MM.1S (cell line): ENCODE measurements at places on chromosomes 1 and 21.

DNA sequence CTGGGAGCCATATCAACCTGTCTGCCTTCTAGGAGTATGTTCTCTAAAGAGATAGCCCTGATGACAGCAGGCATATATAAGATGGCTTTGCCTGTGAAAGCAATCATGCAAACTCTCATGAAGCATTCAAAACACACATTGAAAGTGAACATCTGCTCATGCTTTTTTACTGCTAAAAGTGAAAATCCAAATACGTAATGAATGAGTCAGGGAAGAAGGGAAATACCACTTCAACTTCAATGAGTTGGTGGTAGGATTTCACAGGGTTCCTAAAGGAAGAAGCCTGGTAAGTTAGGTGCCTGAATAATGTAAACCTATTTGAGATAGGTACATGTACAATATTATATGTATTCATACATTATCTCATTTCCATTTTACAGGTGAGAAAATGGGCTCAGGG lies 50.5 kb upstream of the SLFNL1 start:
- no peak for DNase-seq

DNA sequence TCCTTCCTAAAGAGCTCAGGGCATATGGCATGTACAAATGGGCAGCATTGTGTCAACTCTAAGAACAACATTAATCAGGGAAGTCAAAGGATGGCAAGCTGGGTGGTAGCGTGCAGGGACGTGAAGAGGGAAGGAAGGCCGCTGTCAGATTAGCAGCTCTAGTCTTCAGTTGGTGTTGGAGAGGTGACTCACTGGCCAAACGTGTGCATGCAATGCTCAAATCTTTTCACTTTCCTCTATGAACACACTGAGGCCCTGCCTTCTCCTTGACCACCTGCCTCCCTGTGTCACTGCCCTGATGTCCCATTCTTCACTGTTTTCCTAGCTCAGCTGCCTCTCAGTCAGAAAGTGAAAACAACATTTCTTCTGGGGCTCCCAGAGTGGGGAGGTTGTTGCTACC lies 5.9 kb upstream of the PIGR start:
- no peak for DNase-seq

DNA sequence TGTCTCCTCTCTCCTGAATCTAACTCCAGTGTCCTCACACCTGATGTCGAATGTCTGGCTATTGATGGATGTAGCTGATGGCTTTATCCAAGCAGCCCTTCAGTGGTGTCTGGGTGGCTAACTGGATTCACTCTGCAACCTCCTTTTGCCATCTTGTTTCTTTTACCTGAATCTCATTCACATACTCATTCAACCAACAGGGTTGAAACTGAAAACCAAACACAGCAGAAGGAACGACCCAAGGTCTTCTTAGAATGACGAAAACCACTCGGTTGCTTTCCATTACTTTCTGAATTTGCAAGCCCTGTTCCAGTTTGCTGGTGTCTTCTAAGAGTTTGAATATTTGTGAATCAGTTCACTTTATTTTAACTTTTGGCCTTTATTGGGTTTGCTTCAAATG lies 424.3 kb upstream of the CXADR start:
- DNase-seq: no peak

GRCh38 chr1:37926038-37926924 lies 20.6 kb downstream of the INPP5B start:
- no peak for DNase-seq

DNA sequence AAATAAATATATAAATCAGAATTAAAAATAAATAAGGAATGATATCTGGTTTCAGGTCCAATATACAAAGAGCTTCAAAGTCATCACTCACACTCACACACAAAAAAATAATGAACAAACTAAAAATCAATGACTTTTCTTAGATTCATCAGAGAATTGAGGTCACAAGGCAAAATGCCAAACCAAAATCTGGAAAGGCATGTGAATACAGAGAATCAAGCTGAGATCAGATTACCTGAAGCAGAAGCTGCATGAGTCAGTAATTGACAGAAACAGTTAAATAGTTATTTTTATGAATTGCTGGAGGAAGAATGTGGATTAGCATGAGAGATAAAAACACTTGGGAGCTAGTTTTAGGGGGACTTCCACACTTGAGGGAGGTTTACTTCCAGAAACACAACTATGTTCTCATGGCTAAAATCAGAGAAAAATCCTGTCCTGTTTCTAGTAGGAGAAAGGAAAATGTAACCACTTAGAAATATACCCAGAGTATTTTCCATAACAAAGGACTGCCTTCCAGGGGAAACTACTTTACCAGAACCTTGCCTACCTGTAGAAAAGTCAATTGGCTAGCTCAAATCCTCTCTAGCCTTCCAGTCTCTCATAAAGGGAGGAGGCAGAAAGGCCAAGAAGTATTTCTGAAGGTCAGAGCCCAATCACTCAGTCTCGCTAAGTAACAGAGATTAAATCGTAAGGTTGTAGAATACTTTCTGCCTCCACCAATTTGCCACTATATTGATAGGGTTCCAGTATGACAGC lies 536.6 kb upstream of the NR5A2 start:
- no peak for DNase-seq

DNA sequence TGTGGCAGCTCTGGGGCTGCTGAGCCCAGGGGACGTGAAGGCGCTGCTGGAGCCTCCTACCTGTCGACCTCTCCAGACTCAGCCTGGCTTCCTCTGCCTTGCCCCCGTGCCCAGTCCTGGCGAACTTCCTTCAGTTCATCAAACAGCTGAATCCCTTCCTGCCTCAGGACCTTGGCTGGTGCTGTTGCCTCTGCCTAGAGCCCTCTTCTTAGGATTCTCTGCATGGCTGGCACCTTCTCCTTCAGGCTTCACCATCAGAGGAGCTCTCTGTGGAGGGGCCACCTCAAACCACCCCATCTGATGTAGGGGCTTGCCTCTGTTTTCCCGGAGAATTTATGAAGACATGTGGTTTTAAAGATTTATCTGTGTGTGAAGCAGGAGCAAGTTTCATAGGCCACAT lies 23.4 kb upstream of the ATF3 start:
- DNase-seq: no peak

DNA sequence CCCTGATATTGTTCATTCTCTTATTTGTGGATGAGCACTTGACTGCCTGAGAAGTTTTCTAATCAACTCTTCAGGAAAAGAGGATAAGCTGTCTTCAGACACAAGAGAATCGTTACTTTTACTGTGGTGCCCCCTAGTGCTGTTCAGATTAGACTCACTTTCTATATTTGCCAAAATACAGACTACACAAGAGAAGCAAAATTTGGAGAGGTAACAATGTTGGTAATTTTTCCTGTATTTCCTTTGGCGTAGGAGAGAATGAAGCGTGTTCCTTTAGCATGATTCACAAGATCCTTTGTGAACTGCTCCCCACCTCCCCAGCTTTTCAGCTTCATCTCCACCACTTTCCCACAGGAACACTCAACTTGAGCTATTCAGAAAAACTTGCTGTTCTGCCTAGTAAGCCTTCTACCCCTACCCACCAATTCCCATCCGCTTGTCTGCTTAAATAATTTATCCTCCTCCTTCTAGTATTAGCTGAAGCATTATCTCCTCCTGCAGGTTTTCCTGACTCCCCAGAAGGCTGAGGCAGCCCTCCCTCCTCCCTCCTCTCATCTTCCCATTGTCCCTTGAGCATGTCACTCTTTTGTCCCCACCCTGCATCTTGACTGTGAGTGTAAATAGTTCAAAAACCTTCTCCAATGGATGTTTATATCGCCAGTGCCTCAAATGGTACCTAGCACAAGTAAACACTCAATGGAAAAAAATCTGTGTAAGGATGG lies 4.5 kb downstream of the TNFSF4 start:
- DNase-seq: peak; percentile 58

GRCh38 chr1:17239420-17239819 lies 9.5 kb upstream of the PADI3 start:
- DNase-seq: peak; percentile 46

GRCh38 chr21:40680311-40680710 lies 166.6 kb downstream of the DSCAM start:
- DNase-seq: peak; percentile 79

DNA sequence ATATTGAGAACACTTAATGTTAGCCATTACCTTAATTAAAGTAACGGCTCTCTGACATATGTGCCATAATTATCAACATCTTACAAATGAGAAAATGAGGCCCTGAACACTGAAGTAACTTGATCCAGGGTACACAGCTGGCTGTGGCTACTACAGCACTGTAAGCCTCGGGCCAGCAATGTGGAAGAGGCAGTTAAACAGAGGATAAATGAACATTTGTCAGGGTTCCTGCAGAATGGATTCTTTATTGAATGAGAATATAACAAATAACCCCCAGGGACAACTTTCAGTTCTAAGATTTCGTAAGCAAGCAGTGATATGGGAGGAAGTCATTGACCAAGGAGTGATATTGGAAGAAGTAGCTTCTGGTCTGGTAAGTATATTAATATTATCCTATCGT lies 70.5 kb upstream of the SCYL3 start:
- DNase-seq: no peak
